Fibroblast of lung (primary cell): ENCODE measurements at places on chromosomes 2 and 18.

- no peak for DNase-seq
Measured at GRCh38 chr18:2312440-2312839, 258.9 kb downstream of the METTL4 start.

DNA sequence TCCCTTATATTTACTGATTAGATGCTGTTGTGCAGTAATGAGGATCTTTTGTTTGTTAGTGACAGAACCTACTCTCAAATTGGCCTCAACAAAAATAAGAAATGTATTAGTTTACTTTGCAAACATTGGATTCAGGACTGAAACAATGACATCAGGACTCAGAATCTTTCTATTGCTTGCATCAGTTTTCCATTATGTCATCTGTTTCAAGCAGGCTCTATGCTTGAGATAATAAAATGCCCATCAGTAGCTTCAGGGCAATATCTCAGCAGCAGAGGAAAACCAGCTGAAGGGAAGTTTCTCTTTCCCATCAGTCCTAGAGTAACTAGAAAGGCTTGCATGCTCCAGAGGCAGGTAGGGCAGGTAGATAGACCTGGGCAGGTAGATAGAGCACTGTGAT is 375.5 kb upstream of the SLC8A1 start:
- DNase-seq = no peak

- DNase-seq = no peak
Measured at GRCh38 chr2:186508263-186508662, 22.2 kb downstream of the ZC3H15 start.

DNA sequence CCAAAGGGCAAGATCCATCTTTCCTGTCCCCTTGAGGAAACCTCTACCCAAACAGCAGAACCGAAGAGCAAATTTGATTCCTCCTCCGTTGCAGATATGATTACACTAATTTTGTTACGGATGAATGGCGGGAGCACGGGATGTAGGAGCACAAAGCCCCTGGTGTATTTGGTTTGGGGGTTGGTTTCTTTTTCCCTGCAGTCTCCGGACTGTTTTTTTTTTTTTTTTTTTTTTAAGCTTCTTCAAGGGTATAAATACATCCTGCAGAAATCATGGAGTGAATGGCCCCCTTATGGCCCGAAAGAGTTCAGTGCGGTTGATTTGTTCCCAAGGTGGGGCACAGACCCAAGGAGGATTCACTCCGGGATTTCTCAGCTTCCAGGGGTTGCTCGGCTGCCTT is 135.3 kb upstream of the SH3BP4 start:
- DNase-seq = no peak

- DNase-seq = no peak
Measured at GRCh38 chr2:23419171-23420090, 34.5 kb downstream of the KLHL29 start.

DNA sequence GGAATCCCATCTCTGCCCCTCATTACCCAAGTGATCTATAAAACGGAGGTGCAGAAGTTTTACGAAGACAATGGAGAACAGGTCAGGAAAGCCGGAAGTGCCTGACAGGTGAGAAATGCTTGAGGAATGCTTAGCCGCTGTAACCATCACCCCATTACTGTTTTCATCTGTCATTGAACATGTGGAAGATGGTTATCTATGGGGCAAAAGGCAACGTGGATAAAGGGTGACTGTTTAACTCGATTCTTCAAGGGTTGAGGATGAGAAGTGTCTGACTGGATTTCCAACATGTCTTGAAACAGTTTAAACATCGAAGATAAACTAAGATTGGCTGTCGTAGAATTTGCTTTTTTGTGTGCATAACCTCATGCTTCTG is 17.3 kb downstream of the HK2 start:
- peak; percentile 83 for DNase-seq
